CD4-positive, alpha-beta T cell (primary cell): ENCODE measurements at places on chromosomes 13 and 19. TPM values are rescaled to one million over a fixed set of nuclear protein-coding genes. Genes with fewer than 3 reads are reported as not detected.

PINLYP gene
- not detected for total RNA-seq

GRCh38 chr19:49636233-49636932 is 3.6 kb downstream of the RRAS start:
- DNase-seq: no peak

ZSWIM9 gene
- 2.5 TPM for total RNA-seq

- no peak for DNase-seq
Measured at GRCh38 chr19:58042495-58043340, 8.9 kb downstream of the ZSCAN1 start.

GRCh38 chr13:48909056-48909389 is 66.7 kb upstream of the FNDC3A start:
- no peak for DNase-seq

DNA sequence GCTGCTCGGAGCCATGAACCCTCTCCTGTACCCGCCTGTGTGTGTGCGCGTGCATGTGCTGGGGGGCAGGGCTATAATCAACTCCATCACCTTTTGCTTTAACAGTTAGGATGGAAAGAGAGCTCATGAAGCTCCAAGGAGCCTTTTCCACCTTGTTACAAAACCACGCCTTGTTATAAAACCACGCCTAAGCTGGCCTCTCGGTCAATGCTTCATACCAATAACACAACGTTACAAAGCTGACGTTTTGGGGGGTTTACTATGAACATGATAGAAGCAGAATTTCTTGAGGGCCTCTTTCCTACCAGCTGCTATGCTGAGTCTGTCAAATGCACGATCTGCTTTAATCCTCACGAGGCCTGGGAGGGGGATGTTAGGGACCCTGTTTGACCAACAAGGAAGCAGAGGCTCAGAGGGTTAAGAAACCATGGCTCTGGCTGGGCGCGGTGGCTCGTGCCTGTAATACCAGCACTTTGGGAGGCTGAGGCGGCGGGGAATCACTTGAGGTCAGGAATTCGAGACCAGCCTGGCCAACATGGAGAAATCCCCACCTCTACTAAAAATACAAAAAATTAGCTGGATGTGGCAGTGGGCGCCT is 11.9 kb downstream of the CAPS start:
- no peak for DNase-seq

- no peak for DNase-seq
Measured at GRCh38 chr13:96033220-96034015, 19.8 kb downstream of the UGGT2 start.

FOXA3 gene
- not detected for total RNA-seq

CDC42EP5 gene
- total RNA-seq: not detected

IQCN gene
- total RNA-seq: 18.1 TPM

GRCh38 chr13:94178625-94179244 is 300.7 kb downstream of the DCT start:
- no peak for DNase-seq

GRCh38 chr19:3458229-3459088 is 21.9 kb downstream of the SMIM24 start:
- DNase-seq: no peak

C1QTNF9B gene
- total RNA-seq: not detected

RAVER1 gene
- total RNA-seq: 20.5 TPM

DNA sequence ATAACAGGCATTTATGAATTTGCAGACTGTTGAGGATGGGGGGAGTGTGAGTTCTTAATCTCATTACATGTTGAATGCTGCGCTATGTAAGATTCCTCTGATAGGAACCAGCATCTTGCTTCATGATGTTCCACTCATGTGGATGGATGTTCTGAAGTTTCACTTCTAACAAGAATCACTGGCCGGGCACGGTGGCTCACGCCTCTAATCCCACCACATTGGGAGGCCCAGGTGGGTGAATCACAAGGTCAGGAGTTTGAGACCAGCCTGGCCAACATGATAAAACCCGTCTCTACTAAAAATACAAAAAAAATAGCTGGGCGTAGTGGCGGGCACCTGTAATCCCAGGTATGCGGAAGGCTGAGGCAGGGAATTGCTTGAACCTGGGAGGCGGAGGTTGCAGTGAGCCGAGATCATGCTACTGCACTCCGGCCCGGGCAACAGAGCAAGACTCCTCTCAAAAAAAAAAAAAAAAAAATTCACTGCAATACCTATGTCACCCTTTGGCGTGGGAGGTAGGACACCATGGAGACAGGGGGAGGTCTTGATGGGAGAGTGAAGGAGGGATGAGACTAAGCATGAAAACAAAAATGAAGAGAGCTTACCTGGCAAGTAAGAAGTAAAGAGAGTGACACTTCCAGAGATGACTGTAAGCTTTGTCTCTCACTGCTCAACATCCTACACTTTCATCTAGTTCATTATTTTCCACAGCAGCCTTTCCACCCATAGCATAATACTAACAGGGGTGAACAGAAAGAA is 133.0 kb downstream of the DCT start:
- DNase-seq: no peak
